ENCODE measurements at places on chromosomes 12 and 14.
A peak's percentile ranks its signal among the peaks of the same experiment; 100 is the strongest.

- no peak for DNase-seq
Measured at GRCh38 chr12:132423251-132423819, 66.6 kb upstream of the FBRSL1 start.

- peak; percentile 11 for DNase-seq
Measured at GRCh38 chr12:132872975-132873421, 14.4 kb downstream of the CHFR start.

DNA sequence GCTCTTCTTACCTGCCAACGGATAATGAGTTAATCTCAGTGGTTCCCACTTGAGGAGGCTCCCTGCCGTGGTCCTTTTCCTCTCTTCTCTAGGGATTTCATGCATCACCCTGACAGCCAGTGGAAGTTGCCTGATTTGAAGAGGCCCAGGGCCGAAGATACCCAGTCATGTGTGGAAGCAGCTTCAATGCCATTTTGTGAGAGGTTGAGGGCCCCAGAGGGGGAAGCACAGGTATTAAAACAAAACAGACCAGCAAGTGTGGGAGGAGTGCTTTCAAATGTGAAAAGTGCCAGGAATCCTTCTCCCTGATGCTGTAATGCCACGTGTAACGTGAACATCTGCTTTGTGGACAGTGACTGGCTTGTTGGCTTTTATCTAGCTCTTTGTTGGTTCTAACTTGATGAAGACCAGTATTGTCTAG, 1.5 kb downstream of the TCP11L2 start:
- no peak for DNase-seq

DNA sequence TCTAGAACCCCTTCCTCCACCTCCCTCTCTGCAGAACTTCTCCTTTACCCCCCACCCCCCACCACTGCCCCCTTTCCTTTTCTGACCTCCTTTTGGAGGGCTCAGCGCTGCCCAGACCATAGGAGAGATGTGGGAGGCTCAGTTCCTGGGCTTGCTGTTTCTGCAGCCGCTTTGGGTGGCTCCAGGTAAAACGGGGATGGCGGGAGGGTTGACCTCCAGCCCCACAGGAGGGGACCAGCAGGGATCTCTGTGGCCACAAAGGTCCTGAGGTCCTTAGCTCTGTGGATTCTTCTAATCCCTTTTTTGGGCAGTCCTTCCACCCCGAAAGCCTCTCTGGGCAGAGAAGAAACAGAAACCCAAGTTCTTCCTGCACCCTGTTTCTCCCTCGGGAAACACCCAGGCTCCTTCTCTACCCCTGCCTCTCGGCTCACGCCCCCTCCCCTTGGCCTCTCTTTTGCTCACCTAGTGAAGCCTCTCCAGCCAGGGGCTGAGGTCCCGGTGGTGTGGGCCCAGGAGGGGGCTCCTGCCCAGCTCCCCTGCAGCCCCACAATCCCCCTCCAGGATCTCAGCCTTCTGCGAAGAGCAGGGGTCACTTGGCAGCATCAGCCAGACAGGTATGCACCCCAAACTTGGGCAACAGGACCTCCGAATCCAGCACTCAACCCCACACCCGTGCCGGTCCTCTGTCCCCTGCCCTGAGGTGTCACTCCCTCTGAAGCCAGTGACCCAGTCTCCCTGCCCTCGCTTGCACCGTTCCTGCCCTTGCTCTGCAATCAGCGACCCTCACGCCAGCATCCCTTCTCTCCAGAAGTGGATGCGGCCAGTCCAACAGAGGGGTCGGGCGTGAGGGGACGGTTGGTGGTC, 638 bp downstream of the LAG3 start:
- DNase-seq, result no peak

GRCh38 chr12:28232211-28232928, 42.1 kb downstream of the CCDC91 start:
- DNase-seq, result no peak

DNA sequence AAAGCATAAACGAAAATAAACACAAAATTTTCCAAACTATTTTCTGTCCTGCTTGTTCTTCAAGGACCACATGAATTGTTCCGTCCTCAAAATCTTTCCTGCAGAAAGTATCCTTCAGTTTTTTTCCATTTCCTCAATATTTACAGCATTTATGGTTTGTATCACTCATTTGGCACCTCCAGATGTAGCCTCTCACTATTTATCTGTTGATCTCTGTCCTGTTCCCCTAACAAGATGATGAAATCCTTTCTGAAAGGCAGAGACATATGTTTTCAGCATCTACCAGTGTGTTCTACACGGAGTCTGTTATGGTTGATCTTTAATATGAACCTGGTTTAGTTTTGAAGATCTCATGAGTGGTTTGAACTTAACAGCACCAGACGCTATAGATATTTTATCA, 490.2 kb downstream of the NELL2 start:
- DNase-seq, result no peak
